ENCODE measurements at places on chromosomes 5 and 9. TPM values are rescaled to one million over a fixed set of nuclear protein-coding genes. Genes with fewer than 3 reads are reported as not detected.

Gene NXNL2
- total RNA-seq: not detected

Gene NEURL1B
- 9.5 TPM for total RNA-seq

Gene LTC4S
- total RNA-seq: 2.6 TPM

Gene GMCL2
- total RNA-seq: not detected

Gene TRIM52
- 6.0 TPM for total RNA-seq

Gene EXD3
- total RNA-seq: 19.3 TPM

Gene SLC34A3
- total RNA-seq: not detected

Gene CNOT8
- 18.0 TPM for total RNA-seq

Gene GPX8
- 0.86 TPM for total RNA-seq

Gene HOMER1
- total RNA-seq: 0.75 TPM

Gene BTNL9
- 8.8 TPM for total RNA-seq

Gene SOX30
- not detected for total RNA-seq

Gene RELL2
- 0.96 TPM for total RNA-seq

Gene BTF3
- 140 TPM for total RNA-seq

Gene SLC6A3
- not detected for total RNA-seq

Gene PRRX2
- not detected for total RNA-seq

Data from left lobe of liver (tissue), 2 donors.